Activated CD8-positive, alpha-beta T cell treated with anti-CD3 and anti-CD28 coated beads for 36 hours (primary cell): ENCODE measurements at places on chromosomes 5 and 9.

DNA sequence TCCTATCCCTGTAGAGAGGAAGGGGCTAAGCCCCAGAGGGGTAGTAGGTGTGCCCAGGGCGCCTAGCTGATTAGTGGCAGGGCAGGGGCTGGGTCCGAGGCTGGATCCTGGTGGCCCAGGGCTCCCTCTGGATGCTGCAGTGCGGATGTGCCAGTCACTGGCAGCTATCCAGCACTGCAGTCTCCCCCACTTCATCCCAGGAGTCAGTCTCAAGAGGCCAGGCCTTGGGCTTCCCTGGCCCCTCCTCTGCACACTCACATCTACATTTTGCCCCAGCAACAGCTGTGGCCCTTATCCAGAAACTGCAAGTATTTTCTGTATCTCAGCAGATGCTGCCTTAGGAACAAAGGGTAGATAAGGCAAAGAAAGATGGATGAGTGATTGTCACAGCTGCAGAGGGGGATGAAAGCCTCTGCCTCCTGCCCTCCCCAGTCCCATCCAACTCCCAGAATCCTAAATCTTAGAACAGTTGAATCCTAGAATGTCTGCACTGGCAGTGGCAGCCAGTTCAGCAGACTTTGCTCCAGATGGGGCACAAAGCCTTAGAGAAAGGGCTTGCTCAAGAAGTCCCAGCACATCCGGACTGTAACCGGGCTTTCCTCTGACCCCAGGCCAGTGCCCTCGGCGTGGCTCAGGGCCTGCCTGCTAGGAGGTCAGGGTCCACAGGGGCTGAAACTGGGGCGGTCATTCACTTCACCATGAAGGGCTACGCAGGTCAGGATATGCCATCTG lies 1.6 kb downstream of the ANXA6 start:
- H3K4me1 ChIP-seq: peaks cover 57% of the 10 kb centered on the region
- H3K27ac ChIP-seq: peak overlapping the region; percentile 89
- H3K36me3 ChIP-seq: peaks cover 35% of the 10 kb centered on the region
- peak; percentile 38 for DNase-seq

DNA sequence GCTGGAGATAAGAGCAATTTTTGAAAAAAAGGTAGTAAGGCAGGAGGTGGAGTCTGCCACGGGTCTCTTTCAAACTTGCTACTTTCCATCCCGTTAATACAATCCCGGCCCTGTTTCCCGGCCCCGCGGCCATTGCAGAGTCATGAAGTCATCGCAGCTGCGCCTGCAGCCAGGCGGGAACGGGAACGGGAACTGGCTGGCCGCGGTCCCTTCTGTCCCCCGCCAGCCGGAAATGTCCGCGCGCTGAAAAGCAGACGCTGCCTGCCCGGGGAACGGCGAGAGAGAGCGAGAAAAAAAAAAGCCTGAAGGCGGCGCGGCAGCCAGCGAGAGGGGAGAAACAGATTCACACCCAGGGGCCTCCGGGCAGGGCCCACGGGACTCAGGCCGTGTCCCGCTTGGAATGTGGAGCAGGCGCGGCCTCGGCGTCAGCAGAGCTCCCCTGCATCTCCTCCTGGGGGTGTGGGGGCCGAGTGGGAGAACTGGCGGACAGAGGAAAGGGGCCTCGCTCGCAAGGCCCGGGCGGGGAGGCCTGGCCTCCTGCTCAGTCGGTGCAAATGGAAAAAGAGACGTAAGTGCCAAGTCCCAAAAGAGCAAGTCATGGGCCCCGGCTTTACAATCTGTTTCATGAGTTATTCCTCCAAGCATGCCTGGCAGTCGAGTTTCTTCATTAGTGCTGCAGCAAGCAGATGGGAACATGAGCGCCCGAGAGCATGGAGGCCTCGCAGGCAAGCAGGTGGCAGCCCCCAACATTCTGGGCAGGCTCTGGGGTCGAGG lies 201.2 kb upstream of the GAS1 start:
- no peak overlapping the region for H3K4me3 ChIP-seq
- H3K27me3 ChIP-seq: peaks cover 39% of the 10 kb centered on the region
- H3K4me1 ChIP-seq: peaks cover 4% of the 10 kb centered on the region

DNA sequence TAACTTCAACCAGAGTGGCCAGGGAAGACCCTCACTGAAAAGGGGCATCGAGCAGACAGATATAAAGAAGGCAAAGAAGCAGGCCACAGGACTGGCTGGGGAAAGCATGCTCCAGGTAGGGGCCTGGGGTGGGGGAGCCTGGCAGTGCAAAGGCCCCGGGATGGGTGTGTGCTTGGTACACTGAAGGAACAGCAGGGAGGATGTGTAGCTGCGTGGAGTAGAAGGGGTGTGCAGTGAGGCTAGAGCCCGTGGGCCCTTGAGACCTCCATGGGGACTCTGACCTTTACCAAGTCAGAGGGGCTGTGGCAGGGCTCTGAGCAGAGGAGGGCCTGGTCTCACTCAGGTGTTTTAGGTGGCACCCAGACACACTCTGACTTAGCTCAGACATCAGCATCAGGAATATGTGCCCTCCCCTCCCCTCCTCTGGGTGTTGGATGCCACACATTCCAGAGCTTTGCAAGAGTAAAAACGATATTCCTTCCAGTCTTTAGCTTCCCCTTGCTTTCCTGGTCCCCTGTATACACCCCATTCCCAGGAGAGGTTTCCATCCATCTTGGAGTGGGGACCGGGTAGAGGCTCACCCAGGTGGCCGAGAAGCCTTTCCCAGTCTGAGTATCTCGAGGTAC lies 7.6 kb downstream of the TRIM7 start:
- H3K4me3 ChIP-seq: no peak overlapping the region
- no peaks in the 10 kb centered on the region for H3K27me3 ChIP-seq
- H3K36me3 ChIP-seq: peaks cover 3% of the 10 kb centered on the region
- peaks cover 13% of the 10 kb centered on the region for H3K4me1 ChIP-seq

DNA sequence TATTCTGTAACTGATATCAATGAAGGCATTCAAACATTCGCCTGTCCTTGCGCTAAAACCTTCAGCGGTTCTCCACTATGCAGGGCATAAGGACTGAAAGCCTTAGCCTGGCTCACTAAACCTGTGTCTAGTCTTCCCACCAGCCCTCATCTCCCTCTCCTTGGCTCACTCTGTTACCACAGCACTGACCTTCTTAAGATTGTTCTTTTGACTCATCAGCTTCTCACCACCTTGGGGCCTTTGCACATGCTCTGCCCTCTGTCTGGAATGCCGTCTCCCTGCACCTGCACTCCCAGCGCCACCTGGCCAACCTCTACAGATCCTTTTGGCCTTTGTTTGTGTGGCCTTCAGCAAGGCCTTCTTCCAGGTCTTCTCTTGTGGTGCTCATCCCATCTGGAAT lies 131.8 kb upstream of the IER5L start:
- no peaks in the 10 kb centered on the region for H3K36me3 ChIP-seq
- no peak overlapping the region for H3K27ac ChIP-seq
- H3K4me1 ChIP-seq: peaks cover 11% of the 10 kb centered on the region
- no peak overlapping the region for H3K4me3 ChIP-seq
- no peaks in the 10 kb centered on the region for H3K27me3 ChIP-seq

DNA sequence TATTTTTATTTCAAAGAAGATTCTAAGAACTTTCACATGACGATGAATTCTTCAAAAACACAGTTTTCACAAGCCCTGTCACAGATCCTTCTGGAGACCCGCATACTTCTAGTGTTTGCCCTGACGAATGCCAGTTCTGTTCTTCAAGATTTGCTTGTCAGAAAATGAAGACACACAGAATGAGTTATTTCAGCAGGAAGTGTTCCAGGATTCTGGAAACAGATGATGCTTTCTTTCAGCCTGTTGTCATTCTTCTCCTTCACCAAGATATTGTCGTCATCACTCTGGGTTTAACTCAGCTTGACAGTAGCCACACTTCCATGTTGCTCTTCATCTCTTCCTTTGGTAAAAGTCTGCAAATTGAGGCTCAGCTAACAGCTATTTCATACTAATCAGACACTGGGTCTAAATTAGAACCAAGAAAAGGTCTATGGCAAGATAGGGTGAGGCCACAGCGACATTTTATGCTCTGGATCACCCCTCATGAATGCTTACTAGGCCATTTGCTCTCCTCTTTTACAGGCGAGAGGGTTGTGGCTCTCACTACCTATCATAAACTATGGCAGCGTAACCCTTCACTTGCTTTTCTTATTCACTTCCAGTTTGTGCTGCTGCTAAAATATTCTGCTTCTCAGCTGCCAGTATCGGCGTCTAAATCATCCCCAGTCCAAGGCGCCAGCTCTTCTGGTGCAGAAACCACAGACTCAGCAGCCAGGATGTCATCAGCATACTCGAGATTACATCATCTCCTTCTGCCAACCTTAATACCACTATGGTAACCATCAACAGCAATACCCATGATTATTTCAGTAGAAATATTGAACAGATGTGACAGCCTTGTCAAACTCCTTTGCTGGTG lies 159.6 kb upstream of the TBCA start:
- peaks cover 16% of the 10 kb centered on the region for H3K4me1 ChIP-seq
- H3K4me3 ChIP-seq: no peak overlapping the region
- H3K36me3 ChIP-seq: no peaks in the 10 kb centered on the region
- H3K27me3 ChIP-seq: peaks cover 30% of the 10 kb centered on the region

DNA sequence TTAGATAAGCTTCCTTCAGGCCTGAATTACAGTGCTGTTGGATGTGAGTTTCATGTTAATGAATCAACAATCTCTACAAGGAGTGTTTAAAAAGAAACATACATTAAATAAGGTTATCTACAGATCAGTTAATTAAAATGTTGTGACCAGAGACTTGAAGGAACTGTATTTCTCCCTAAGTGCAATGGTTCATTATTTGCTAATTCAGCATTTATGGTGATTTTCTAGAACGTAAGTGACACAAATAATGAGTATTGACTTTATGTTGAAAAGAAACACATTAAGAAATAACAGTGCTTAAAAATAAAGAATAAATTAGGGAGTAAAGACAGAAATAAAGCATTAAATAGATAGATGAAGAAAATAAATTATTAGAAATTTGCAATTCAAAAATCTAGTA lies 74.5 kb downstream of the ADAMTSL1 start:
- H3K4me1 ChIP-seq: no peaks in the 10 kb centered on the region
- H3K4me3 ChIP-seq: no peak overlapping the region
- H3K27me3 ChIP-seq: no peaks in the 10 kb centered on the region
- DNase-seq: no peak
- no peaks in the 10 kb centered on the region for H3K36me3 ChIP-seq
